Endodermal cell (in vitro differentiated cells): ENCODE measurements at places on chromosomes 3 and 15. TPM values are rescaled to one million over a fixed set of nuclear protein-coding genes. Genes with fewer than 3 reads are reported as not detected.

DNA sequence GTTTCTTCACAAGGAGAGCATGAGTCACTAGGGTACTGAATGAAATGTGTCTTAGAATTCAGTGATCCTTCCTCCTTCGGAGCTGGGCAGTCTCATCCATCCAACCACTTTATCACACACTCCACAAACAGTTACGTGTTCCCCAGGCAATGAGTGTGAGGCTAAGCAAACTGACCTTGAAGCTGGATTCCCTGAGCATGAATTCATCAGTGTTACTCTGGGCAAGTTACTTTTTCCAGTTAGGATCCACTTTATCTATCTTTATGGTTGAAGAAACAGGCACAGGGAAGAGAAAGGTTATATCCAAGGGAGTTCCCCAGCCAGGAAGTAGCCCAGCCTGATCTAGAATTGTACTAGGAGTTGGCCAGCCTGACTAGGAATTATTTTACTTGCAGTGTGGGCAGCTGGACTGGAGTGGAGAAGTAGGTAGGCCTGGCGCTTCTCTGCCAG lies 17.1 kb upstream of the GCNT3 start:
- DNase-seq: no peak

DNA sequence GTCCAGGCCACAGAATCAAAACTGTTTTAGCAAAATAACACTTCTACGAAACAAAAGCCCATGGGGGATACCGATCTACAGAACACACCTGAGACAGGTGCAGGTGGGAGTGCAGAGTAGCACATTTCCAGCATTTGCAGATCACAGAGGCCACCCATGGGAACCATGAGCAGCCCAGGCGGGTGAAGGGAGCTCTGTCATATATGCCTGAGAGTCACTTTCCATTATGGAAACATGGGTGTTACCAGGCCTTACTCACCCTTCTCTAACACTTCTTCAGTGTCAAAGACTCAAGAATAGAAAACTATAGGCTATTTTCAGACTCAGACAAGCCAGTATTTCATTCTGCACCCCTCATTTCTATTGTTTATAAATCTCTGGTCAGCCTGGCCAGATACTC lies 3.5 kb downstream of the PLA1A start:
- DNase-seq: no peak

GRCh38 chr3:13086531-13086981 lies 13.3 kb upstream of the IQSEC1 start:
- no peak for DNase-seq

DAZL gene
- total RNA-seq: not detected in 3 replicates

NPAP1 gene
- total RNA-seq: 0.07 to 0.18 TPM (median 0.11 TPM) in 3 replicates

KBTBD12 gene
- total RNA-seq: 0.19 to 0.82 TPM (median 0.24 TPM) in 3 replicates

DNA sequence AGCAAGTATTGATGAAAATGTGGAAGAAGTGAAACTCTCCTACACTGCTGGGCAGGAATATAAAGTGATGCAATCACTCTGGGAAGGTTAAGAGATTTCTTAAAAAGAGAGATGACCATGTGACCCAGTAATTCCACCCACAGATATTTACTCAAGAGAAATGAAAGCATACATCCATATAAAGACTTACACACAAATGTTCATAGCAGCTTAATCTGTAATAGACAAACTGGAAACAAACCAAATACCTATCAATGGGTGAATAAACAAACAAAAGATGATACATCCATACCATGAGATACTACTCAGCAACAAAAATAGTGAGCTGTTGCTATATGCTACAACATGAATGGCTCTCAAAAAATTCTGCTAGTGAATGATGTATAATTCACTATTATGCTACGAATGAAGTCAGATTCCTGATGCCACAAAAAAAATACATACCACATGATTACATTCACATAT lies 463.3 kb downstream of the MAGI1 start:
- DNase-seq: no peak

DNA sequence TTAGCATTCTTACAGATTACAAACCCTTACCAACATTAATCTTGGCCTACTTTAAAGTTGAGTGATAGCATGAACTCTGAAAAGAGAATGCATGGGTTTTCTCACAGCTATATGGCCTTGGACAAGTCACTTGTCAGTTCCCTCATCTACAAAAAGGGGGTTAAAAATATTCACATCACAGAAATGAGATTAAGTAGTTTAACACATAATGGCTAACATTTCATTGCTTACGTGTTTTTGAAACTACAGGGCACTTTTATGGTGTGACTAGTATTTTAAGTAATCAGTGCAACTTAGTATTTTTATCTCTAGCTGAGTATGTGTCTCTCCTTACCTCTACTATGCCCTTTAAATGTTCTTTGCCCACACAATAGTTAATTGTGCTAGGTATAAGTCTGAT lies 13.8 kb downstream of the TRIM59 start:
- DNase-seq: no peak

GRCh38 chr3:15428539-15428938 lies 1.1 kb downstream of the EAF1 start:
- no peak for DNase-seq

SNTN gene
- total RNA-seq: not detected in 3 replicates

DNA sequence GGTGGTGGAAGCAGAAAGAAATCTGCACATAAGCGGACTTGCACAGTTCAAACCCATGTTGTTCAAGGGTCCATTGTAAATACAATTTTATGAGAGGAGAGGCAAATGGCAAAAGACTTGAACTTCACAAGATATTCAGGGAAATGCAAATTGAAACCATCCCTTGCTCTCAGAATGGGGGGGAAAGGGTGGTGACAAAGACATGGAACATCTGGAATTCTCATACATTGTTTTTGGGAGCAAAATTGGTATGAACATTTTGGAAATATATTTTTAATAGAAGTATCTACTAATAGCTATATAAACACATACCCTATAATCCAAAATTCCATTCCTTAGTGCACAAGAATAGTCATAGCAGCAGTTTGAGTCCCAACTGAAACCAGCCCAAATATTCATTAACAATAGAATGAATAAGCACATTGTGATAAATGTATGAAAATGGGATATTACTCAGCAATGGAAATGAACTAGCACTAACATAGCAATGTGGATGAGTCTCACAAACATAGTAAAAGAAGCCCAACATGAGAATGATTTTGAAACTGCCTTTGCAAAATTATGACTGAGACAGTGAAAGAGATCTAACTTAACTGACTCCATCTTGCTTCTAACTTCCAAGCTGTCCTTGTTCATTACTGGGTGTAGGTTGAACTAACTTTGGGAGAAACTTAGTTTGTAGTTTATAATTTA lies 77.2 kb downstream of the CD200R1L start:
- no peak for DNase-seq

GRAMD1C gene
- 2.6 to 5.1 TPM (median 3.4 TPM) in 3 replicates for total RNA-seq

DNA sequence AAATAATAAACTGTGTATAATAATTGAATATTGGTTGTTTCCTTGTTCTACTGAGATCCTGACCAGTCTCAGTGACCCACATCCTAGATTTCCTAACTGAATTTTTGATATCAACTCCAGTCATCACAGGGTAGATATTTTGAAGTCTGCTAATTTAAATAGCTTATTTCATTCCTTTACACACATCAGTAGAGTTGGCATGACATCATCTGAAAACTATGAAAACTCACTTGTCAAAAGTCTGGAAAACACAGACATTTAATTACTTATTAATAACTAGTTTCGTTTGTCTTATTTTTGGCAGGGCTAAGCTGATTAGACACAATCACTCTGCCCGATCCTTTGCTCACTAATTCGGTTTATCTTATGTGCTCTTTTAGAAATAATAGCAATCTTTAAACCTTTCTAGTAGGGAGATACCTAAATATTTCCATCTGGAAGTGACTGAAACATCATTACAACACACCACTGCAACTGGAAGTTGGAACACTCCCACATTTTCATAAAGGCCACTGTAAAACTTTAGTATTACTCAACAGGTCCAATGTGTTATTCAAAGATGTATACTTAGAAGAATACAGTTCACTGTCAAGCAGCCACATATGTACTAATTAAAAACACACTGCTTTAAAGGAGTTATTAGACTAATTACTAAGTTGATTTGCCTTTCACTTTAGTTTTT lies 198.4 kb upstream of the ZNF717 start:
- no peak for DNase-seq

- no peak for DNase-seq
Measured at GRCh38 chr15:88656760-88657221, 18.0 kb downstream of the ISG20 start.

- no peak for DNase-seq
Measured at GRCh38 chr3:184642631-184643285, 69.1 kb downstream of the MAGEF1 start.

- no peak for DNase-seq
Measured at GRCh38 chr15:69463182-69463756, 10.7 kb downstream of the RPLP1 start.

GRCh38 chr15:71610728-71611552 lies 199.4 kb upstream of the NR2E3 start:
- DNase-seq: peak; percentile 57

GRCh38 chr3:14139771-14140170 lies 14.9 kb downstream of the TMEM43 start:
- no peak for DNase-seq

DNA sequence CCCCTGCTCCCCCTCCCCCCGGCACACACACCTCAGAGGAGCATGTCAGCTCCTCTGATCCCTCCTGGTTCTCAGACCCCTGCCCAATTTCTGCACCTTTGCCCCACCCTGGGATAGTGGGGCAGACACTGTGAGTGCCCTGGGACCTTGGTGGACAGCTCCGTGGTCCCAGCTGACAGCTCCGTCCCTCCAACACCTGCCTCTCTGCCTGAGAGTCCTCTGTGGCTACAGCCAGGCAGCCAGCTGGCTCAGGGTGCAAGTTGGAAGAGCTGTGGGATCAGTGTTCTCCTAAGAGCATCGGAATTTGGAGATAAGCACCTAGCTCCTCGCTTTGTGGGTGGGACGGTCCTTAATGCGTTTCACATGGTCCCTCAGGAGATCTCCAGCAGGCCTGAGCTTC lies 43.7 kb upstream of the PGPEP1L start:
- peak; percentile 41 for DNase-seq

DNA sequence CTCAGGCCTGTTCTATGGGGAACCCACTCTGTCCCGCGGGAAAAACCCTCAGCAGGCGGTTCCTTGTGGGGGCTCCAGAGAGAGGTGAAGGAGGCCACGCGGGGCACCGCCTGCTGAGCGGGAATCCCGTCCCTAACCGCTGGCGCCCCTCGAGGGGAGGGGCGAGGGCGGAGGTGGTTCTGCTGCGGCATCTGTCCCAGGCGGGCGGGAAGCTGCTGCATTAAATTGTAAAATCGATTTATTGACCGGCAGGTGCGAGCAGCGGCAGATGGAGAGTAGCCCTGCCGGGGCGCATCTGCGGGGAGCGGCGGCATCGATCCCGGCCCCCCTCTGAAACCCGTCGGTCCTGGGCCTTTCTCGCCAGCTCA lies 3.7 kb upstream of the DLL4 start:
- DNase-seq: no peak

GRCh38 chr15:88383354-88383753 lies 83.8 kb downstream of the MRPL46 start:
- DNase-seq: no peak

MUSTN1 gene
- total RNA-seq: 4.2 and 4.4 TPM in 2 replicates

DNA sequence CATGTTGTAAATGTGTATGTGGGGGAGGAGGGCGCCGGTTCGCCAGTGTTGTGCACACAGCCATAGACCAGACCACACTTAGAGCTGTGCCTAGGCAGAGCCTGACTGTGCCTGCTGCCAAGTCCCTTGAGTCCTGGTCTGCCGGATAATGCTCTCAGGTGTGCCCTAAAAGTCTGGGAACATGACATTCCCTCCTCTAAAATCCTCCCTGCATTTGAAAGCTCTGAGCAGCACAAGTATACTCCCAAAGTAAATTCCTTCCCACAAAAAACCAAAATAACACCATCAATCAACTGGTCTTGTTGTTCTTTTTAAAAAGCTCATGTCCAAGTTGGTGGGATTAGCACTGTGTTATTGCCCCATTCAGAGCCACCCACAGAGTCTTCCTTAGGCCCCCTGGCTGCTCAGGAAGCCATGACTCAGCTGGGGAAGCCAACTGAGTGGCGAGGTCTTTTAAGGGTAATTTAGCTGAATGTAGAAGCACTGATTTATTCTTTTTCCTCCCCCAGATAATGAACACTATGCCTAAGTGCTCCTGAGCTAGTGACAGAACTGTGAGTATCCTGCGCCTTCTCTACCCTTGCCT lies 147.8 kb upstream of the MCTP2 start:
- no peak for DNase-seq

DNA sequence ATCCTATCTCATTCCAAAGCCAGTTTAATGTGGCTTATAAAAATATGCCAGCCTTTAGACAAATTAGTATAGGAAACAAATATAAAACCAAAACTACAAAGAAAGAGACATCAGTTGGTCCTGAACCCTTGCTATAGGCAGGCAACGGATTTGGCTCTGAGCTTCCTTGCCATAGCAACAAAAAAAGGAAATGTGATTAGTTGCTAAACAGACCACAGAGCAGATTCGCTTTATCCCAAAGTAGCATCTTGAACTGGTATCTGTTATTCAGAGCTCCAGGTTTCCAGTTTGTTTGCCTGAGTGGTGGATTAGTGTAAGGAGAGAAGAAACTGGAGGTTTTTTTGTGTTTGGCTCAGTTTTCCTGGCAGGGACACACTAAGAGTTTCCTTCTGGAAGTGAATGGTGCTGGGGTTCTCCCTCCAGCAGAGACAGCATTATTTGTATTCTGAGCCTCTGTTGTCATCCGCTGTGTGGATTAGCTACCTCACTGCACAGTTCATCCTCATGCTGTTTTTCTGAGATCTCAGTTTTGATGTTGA lies 44.1 kb downstream of the CHST2 start:
- no peak for DNase-seq

GRCh38 chr3:181915551-181915950 lies 203.8 kb downstream of the SOX2 start:
- no peak for DNase-seq

GRCh38 chr15:101495334-101496197 lies 6.1 kb upstream of the PCSK6 start:
- no peak for DNase-seq

- DNase-seq: no peak
Measured at GRCh38 chr3:189202106-189202505, 30.3 kb downstream of the TPRG1 start.
